Activated naive CD4-positive, alpha-beta T cell treated with anti-CD3 and anti-CD28 coated beads, Interleukin-2, amount 50 U/mL, for 72 hours (primary cell): ENCODE measurements at places on chromosomes 6 and 20.
A peak's percentile ranks its signal among the peaks of the same experiment; 100 is the strongest.

DNA sequence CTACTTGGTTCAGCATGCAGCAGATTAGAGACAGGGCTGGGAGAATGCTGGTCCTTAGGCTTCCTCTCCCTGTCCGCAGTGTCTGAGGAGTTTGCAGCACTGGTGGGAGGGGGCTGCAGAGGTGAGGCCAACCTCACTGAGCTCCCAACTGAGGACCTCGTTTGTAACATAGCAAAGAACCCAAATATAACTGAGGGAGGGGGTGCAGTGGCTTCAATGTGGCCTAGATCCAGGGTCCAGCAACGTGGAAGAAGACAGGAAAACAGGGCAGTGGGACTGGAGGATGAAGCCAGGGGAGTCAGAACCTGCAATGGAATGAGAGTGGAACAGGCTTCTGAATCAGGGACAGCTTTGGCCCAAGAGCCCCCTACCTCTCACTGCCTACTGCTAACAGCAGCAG is 84.3 kb upstream of the MAFB start:
- no peak for DNase-seq

DNA sequence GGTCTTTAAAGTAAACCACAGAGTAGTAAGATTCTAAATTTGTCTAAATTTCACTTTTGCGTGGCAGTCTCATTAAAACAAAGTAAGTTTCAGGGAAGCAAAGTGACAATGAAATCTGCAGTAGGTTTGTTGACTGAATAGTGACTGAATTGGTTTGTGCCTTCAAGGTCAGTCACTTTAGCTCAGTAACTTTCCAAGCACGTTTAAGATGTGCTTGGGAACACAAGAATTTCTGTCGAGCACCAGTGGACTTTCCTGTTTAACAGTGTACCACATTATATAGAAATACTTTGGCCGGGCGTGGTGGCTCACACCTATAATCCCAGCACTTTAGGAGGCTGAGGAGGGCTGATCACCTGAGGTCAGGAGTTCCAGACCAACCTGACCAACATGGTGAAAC is 1.7 kb upstream of the CD24 start:
- no peak for DNase-seq

DNA sequence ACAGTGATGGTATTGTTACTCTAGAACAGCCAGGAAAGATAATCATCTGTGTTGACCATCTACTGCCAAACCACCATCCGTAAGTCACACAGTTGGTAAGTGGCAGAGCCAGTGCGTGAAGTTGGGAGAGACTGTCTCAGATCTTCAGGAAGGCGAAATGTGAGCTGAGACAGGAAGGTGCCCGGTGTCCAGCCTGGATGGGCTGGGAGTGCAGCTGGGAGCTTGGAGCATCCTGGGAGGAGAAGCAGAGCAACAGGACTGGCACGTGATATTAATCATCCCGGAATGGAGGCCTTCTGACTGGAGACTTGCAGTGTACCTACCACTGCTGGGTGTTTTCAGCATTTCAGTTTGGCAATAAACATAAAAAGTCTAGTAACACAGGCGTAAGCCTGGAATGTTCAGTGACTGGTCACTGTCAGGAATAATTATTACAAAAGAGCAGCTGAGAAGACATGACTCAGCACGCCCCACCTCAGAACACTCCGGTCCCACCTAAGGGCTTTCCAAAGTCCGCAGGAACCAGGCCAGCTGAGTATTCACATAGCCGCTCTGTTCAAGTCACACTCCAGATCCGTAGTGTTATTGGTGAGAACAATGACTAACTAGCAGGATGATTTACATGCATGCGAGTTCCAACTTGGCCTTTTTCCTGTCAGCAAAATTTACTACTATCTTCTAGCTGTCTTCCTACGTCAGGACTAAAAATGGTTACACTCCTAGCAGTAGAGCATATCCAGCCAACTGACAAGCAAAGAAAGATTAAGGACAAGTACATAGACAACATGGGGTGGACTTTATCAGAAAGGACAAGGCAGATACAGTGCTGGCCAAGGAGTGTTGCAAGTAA is 45.1 kb upstream of the PNRC1 start:
- no peak for DNase-seq

- DNase-seq, result no peak
These were observed 153.6 kb downstream of the BMP2 start for GRCh38 chr20:6920991-6921613.

DNA sequence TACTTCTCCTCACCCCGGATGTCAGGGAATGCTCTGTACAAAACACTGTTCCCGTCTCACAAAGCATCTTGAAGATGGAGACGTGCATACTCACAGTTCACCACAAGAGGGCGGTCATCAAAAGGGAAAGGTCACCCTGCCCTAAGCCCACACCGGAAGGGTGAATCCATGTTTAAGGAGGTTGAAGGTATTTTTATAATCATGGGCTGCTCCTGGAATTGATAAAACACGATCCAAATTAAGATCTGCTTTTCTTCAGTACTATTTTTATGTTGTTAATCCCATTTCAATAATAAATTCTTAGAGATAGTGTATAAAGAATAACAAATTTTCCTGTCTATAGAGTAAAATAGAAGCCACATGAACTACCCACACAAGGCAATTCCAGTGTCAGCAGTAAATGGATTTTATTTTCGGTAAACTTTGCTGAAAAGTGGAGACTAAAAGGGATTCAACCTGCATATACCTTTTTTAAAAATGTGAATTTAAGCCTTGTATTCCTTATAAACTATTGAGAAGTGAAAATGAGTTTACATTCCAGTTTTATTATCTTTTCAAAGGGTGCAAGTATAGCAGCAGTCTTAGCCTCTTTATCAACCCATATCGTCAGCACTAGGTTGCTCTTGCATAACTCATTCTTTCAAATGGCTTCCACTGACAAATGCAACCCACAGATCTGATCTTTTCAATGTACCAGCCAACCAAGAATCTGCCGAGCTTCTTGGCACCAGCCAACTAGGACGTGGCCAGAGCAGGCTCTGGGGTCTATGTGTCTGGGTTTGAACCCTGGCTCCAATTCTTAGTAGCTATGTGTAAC is 79.7 kb upstream of the MBOAT1 start:
- DNase-seq, result peak; percentile 79

DNA sequence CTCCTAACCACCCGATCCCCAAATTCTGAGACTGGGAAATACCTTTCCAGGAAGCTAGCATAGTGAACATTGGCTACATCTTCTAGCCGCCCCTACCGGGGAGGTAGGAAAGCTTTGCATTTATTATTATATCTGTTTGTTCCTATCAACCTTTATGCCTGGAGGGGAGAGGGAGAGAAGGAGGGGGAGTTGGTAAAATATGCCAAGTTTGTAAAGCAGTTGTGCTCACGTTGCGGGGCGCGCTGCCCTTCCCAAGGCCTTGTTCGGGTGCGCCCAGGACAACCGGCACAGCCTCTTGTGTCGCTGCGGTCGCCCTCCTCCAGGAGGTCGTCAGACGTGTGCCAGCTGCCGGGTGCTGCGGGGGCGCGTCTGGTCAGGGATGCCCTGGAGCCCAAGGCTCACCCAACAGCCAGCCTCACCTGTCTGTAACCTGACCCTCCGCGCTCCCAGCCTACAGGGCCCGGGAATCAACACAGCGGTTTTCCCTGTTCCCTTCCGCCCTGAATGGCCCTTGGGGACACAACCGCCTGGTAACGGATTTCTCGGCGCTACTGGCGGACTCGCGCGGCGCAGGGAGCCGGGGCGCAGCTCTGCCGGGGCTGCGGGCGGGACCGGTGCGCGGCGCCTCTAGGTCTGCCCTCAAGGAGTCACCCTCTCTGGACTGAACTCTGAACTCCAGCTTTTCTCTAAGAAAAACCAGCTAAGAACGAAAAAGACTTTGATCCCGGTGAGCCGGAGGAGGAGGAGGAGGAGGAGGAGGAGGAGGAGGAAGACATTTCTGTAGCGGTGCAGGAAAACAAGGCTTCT is 1.1 kb upstream of the OVOL2 start:
- no peak for DNase-seq

- no peak for DNase-seq
These were observed 53.0 kb downstream of the SASH1 start for GRCh38 chr6:148395583-148396101.

DNA sequence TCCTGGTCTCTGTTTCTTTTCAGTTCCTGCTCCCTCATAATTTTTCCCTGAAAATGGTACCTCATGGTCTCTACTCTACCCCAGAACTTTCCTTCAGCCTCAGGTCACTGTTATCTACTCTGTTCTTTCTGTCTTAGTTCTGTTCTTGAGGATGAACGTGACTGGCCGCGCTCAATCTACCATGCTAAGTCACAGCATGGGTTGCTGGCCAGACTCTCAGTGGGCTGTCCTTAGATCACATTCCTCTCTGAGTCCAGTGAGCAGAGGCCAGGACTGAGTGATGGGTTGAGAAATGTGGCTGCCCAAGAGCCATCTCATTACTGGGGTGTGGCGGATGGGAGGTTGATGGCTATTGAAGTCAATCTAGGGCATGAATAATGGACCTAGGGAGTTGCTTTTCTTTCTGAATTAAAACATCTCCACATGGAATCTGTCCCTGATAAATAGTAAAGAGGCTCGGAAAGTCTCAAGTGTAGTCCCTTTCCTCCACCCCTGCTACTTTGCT is 164.0 kb upstream of the DTNBP1 start:
- no peak for DNase-seq

DNA sequence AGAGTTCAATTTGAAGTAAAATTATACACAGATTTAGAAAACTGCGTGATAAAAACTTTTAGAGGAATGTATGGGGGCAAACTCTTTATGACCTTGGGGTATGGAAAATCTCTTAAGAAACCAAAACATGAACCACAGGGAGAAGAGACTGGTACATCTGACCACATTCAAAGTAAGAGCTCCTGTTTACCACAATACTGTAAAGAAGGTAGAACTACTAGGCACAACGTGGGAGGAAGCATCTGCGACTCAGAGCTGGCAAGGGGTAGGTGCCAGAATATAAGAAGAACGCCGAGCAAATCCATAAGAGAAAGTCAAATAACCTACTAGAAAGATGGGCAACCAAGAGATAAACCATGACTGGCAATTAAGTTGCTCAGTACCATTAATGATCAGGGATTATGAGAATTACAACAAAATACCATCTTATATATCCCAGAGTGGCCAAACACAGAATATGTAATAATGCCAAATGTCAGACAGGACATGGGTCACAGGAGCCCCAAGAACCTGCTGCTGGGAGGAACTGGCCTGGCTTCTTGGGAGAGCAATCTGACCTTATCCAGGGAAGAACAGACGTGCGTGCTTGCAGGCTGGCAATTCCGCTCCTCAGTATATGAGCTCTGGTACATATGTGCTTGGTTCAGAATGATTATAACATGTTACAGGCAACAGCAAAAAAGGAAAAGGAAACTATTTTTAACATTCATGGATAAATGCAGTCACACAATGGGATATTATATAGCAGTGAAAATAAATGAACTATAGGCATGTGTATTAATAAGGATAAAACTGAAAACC is 50.2 kb downstream of the INSM1 start:
- no peak for DNase-seq

- DNase-seq, result peak; percentile 61
These were observed 16.7 kb downstream of the HMGN4 start for GRCh38 chr6:26554697-26555504.

DNA sequence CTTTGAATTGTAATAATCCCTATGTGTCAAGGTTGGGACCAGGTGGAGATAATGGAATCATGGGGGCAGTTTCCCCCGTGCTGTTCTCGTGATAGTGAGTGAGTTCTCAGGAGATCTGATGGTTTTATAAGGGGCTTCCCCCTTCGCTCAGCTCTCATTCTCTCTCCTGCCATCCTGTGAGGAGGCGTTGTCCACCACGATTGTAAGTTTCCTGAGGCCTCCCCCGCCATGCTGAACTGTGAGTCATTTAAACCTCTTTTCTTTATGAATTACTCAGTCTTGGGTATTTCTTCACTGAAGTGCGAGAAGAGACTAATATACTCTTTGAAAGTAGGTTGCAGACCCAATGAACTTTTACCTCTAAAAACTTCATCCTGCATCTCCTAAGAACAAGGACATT is 39.2 kb upstream of the KCNG1 start:
- DNase-seq, result peak; percentile 69

DNA sequence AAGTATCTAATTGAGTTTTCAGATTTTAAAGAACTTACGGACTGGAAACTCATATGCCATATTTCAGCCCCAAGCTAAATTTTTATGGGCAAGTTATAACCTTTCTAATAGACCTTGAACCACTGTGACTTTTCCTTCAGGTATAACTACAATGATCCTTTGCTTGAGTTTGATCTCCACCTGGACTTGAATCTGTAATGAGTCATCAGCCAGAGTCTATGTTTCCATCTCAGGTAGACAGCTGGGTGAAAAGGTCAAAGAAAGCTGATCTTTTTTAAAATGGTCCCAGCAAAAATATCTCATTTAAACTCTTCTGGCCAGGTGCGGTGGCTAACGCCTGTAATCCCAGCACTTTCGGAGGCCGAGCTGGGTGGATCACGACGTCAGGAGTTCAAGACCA is 88.4 kb upstream of the SGK1 start:
- no peak for DNase-seq

DNA sequence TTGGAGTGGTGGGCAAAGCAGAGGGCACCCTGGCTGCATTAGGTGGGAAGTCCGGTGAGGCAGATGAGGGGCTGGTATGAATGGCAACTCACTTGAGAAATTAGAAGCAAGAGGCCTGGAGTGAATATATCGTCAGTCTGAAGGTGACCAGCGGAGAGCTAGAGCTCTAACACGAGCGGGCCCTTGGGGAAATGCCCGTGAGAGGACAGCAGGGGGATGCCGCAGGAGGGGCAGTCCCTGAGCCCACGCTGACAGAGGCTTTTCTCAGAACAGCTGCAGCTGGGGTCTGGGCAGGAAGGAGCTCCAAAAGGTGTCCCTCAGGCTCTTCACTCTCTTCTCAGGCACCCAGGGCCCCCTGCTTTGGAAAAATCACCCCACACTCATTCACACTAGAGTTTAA is 32.0 kb upstream of the CD93 start:
- no peak for DNase-seq

DNA sequence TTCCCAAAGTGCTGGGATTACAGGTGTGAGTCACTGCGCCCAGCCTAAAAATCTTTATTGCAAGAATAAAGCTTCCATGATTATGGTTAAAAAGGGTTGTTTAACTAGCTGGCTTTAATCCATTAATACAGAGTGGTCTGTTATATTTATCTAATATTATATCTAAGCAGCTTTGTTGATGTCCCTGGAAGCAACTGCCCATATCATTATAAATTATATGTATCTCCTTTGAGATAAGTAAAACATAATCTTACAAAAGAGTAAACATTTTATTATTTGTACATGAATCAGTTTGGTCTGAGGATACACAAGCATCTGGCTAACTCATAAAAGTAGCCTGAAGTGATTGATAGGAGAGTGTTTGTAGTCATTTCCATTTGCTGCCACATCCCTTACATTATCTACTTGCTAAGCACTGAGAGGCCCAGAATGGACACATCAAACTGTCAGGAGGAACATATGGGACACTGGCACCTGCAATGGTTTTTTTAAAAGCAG is 46.9 kb downstream of the TRAF3IP2 start:
- no peak for DNase-seq

- DNase-seq, result no peak
These were observed 59.7 kb downstream of the GPX5 start for GRCh38 chr6:28585335-28585734.
